ENCODE measurements at places on chromosomes 7 and 10. TPM values are rescaled to one million over a fixed set of nuclear protein-coding genes. Genes with fewer than 3 reads are reported as not detected.

DNA sequence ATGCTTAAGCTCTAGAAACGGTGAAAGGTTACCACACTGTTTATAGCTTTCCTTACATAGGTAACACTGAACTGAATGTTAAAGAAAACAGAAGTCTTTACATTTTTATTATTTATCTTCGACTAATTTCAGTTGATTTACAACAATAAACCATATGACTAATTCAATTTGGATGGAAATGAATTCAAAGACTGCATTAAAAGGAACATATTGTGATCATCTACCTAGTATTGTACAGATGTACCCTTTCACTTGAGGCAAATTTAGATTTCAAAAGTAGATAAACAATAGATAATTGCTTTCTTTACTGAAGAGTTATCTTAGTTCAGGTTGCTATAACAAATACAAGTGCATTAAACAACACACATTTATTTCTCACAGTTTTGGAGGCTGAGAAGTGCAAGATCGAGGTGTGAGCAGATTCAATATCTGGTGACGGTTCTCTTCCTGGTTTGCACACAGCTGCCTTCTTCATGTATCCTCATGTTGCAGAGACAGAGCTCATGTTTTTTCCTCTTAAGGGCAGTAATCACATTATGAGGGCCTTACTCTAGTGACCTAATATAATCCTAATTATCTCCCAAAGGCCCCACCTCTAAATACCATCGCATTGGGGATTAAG, 15.0 kb upstream of the ARMC3 start:
- DNase-seq: no peak

DNA sequence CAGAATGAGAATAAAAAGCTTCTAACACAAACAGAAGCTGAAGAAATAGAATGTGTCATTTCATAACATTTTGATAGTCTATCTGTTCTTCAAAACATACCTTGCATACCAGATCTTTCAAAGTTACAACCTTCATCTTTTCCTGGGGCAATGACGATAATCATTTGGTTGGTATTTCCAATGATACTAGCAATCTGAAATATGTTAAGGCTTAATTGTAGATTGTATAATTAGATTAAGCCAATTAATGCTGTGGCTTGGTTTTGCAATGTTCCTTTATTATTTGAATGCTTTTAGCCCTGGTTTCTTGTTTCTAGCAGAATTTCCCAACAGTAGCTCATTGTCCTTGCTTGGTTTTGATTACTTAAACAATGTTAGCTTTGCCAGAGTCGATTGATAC, 84.6 kb downstream of the CABCOCO1 start:
- no peak for DNase-seq

DNA sequence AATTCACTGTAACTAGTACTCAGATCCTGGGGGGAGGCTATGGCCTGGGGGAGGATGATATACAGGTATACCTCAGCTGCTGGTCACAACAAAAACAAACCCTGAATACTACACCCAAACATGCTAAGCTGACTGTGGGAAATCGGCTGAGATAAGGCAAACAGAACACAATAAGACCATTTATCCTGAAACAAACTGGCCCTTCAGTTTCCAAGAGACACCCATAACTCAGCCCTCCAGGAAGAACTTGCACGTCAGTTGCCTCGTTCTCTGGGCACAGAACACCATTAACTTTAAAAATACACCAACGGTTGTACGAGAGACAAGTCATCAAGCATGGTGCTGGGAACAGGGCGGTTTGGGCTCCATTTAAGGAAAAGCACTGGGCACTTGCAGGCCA, 24.1 kb upstream of the KCNMA1 start:
- no peak for DNase-seq

- no peak for DNase-seq
These were observed 37.2 kb downstream of the CYTH3 start for GRCh38 chr7:6235029-6235871.

DNA sequence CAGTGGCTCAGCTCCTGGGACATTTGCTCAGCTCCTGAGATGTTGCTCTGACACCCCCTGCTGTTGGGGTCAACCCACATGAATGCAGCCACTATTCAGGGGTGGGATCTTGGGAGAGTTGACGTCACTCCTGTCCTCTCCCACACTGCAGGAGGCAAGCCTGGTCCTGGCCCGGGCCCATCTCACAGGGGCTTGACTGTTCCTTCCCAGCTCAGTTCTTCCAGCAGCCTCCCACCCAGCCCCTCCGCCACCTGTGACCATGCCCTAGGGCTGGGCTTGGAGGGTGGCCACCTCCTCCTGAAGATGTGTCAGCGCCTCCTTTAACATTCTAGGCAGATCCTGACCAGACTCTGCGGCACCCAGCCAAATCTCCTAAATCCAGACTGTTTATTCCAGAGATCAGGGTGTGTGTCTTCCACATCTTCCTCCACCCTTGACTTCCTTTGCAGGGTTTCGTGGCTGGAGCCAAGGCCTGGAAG, 19.1 kb upstream of the OPALIN start:
- DNase-seq: no peak

- no peak for DNase-seq
These were observed 11.7 kb upstream of the MTERF1 start for GRCh38 chr7:91892099-91892705.

GRCh38 chr10:86900955-86901354, 56.5 kb downstream of the MMRN2 start:
- DNase-seq: no peak

DNA sequence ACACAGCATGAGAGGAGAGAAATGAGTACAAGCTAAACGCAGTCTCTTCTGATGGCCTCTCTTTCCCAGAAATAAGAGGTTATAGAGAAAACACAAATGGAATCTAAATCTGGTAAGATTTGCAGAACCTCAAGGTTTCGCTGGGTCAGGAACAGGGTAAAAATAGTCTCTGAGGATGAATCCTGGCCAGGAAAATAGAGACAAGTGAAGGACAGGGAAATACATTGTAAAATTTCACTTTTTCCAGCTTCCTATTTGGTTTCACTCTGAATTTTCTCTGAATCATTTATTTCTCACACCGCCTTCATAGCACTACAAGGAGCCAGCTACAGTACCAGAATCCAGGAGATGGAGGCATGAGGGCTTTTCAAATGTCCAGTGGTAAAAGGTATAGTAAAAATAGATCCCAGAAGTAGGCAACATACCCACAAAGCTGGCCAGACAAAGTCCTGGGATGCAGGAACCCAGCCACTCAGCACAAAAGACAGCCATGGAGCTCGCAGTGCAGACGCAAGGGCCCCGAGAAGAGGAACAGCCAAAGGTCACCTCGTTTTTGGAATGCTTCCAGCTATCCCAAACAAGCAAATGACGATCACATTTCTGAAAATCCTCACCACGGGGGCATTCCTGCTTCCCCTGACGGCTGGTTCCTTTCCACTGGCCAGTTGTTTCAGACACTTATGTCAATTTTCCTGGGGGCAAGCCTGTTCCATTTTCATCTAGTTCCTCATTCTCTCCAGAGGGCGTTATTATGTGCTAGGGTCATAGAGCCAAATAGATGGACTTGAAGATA, 21.5 kb upstream of the IKZF1 start:
- no peak for DNase-seq

DNA sequence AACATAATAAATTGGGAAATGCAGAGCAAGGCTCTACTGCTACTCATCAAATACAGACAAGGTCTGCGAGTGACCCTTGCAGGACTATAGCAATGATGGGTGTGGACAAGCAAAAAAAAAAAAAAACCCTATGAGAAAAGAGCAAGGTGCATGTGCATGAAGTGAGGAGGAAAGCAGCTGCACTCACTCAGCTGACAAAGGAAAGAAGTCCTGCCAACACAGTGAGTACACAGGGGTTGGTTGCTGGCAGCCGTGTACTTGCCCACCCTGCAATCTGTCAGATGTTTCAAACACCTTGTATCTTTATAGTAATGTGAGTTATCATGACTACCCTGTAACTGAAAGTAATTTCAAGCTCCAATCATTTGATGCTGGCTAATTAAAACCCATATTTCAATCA, 20.5 kb downstream of the CHCHD3 start:
- no peak for DNase-seq

GRCh38 chr10:50511492-50512213, 112.1 kb downstream of the SGMS1 start:
- no peak for DNase-seq

GRCh38 chr7:54076616-54077015, 465.6 kb upstream of the VSTM2A start:
- no peak for DNase-seq

GRCh38 chr7:157970744-157971143, 616.9 kb downstream of the PTPRN2 start:
- no peak for DNase-seq

DNA sequence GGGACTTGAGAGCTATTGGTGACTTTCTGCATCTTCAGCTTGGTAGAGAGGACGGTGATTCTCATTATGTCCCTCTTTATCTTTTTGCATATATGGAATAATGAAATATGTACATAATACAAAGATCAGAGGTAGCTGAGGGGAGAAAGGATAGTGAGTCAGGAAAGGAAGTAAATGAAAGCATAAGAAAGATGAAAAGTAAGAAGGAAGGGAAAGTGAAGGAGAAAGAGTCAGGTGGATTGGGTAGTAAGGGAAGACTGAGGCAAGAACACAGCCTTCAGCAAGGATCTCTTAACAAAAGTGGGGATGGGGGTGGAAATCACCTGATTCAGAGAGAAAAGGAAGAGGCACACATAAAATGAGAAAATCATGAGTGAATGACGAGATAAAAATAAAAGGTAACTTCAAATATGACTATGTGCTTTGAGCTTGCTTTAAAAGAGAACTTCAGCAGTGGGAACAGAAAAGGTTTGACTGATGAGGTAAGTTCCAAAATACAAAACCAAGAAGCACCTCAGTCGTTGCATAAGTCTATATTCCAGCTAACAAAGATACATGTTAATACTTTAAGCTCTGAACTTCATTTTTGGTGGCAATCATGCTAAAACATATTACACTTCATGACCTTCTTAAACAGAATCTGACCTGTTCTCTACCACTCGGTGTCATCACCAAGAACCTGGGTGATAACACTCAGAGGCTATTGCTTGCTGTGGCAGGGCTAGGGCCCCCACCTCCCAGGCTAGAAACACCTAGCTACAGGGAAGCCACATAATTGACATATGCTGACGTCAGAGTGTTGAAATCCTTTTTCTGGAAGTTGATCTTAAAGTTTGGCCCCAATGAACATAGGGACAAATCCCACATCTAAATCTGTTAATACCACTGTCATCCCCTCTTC, 32.9 kb downstream of the NRCAM start:
- DNase-seq: no peak

DNA sequence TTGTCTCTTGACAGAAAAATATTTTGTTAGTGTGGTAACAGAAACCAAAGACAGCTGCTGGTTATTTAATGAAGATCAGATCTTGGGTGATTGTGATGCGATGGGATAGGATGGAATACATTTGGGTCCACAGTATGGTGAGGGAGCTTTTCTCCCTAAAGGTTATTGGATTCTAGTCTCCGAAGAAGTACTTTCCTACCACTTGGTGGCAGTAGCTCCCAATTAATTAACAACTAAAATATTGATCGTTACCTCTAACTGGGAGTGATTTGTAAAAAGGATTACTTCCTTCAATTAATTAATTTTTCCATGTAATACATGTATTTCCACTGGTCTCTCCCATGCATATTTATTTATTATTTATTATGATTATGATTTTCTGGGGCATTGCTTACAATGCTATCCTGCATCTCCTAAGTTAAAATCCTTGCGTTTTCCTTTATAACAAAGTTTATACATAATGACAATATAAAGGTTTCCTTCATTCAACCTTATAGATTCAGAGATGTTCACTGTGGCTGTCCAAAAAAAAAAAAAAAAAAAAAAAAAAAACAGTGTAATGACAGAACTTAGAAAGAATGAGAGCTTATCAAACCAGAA, 25.6 kb downstream of the TMEM196 start:
- DNase-seq: no peak

GRCh38 chr7:137475966-137476365, 132.4 kb upstream of the PTN start:
- no peak for DNase-seq

- DNase-seq: no peak
These were observed 150.4 kb downstream of the DPY19L1 start for GRCh38 chr7:34886856-34887255.

- no peak for DNase-seq
These were observed 32.1 kb downstream of the BTRC start for GRCh38 chr10:101385866-101386658.

- no peak for DNase-seq
These were observed 25.8 kb downstream of the TMEM254 start for GRCh38 chr10:80104066-80104926.

DNA sequence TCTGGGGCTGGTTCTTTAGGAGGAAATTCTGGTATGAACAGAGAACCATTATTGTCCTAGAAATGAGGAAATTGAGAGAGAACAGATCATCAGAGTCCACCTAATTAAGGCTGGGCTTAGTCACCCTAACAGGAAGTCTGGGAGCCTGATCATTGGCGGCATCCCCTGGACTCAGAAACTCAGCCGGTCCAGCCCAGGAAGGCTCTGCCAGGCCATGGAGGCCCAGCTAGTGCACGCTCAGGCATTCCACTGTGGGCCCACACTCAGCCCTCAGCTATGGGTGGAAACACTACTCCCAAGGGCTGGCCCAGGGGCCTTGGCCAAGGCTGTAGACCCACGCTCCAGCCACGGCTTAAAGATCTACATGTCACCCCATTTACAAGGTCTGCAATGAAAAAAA, 109.2 kb downstream of the PTPN20 start:
- DNase-seq: no peak

Gene PTCD1
- total RNA-seq: 4.4 TPM

Gene POP7
- total RNA-seq: 16.6 TPM

Gene POLL
- total RNA-seq: 37.1 TPM

Gene EBLN1
- total RNA-seq: not detected

Gene CAMK2B
- total RNA-seq: 26.9 TPM

Gene MYH16
- not detected for total RNA-seq

Gene SFRP4
- total RNA-seq: 261 TPM

Gene SMKR1
- total RNA-seq: 0.36 TPM

Gene CPXM2
- total RNA-seq: 81.6 TPM

Gene PPP1R3C
- total RNA-seq: 10.9 TPM

Gene RAMP3
- total RNA-seq: 59.6 TPM

Gene AMZ1
- 0.31 TPM for total RNA-seq

Data from sciatic nerve (tissue), 2 donors.